ENCODE measurements at places on chromosomes 6 and 20.

GRCh38 chr20:57849521-57850215, 139.9 kb upstream of the PMEPA1 start:
- DNase-seq, result no peak

- no peak for DNase-seq
These were observed 42.1 kb downstream of the DAAM2 start for GRCh38 chr6:39834278-39834677.

DNA sequence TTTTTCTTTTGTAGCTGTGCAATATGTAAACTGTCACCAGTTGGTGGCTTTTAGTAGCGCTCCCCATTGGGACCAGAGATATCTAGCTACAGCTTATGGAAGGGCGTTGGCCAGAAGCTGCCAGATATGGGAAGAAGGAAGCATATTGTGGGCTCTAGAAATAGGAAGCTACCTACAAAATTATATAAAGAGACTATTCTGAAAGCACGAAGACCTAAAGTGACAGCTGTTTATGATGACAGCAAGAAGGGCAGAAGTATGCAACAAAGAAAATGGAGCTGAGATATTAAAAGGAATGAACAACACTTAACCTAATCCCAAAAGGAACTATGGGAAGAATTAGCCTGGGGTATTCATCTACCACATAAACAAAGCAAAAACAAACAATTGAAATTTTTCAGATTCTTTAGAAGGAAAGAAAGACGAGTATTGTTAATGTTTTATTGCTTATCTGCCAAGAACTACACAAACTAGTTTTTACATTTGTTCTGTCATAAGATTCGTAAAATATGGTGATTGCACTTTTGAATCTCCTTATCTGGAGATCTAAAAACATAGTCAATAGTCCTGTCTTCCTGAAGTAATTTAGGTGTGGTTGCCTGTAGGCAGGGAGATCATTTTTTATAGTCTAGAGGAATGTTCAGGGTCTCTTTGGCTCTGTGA, 81.6 kb downstream of the NCOA7 start:
- no peak for DNase-seq

DNA sequence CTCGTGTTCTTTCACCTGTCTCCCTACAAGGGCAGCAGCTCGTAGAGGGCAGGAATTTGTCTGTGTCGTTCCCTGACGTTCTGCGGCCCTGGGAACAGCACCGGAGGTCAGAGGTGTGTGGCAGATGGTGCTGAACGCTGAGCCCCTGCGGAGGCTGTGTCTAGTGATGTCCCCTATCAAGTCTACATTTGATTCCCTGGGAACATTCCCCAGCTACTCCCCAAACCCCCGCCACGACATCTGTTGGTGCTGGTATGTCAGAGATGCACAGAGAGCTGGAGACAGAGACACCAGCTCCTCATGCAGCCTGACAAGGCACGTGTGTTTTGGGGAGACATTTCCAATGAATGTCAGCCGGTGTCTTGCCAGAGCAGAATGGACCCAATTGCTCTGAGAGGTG, 7.7 kb downstream of the PMEPA1 start:
- no peak for DNase-seq

GRCh38 chr6:56833873-56834272, 121.0 kb upstream of the BEND6 start:
- no peak for DNase-seq

DNA sequence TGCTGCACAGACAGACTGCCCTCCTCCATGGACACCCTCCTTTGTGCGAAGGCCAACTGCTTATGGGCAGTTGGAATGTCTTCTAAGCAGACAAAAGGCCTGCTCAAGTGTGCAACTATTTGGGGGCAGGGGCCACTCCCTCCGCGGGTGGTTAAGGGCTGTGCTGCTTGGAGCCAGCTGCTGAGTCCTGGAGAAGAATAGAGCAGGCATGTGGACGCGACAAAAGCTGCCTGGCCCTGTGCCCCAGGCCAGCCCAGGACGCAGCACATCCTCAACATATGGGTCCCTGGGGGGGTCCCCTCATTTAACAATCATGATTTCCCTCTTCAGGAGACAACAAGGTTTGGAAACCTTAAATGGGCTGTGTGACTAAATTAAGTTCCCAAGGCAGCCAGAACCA, 45.5 kb upstream of the ENTPD6 start:
- DNase-seq, result no peak
